Fibroblast of the conjunctiva (primary cell): ENCODE measurements at places on chromosomes 16 and 17.

DNA sequence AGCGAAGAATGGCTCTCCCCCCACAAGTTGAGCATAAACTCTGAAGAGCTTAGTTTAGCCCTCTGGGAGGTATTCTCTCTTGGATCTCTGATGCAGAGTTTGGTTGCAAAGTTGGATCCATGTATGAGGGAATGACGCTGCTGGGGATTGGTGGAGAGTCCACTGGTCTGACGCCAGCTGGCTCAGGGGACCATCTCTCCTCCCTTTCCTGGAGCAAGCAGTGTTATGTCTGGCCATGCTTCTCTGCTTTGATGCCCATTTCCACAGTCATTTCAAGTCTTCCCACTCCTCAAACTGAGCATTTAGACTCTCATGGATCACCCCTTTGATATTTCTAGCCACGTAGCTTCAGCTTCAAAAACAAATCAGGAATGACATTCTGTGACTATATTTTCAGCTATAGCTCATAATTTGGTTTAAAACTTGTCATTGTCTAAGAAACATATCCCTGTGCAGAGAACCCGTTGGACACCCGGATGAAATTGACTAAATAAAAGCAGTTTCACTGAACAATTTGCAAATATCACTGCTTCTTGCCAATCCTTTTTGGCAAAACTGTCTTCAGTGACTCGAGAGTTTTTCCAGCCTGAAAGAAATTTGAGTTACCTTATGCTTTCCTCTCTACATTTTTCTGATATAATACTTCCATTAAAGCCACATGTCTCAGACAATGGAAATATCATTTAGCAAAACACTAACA is 193.4 kb upstream of the CDH11 start:
- peak; percentile 49 for DNase-seq

DNA sequence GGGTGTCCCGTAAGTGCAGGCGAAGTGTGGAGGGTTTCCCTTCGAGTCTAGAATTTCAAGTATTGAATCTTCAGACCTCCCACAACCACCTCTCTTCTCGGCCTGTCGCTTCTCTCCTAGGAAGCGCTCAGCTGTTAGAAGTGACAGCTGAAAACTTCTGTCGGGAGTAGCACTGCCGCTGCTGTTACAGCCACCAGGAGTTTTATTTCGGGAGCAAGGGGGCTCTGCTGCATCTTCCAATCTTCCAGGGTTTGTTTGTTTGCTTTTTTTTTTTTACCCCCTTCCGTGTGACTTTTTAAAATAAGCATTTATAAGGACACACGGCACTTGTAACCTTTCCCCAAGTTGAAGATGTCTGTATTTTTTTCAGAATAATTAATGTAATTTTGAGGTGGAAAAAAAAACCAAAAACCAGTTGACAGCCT is 767 bp downstream of the RPS6KB1 start:
- DNase-seq = no peak

DNA sequence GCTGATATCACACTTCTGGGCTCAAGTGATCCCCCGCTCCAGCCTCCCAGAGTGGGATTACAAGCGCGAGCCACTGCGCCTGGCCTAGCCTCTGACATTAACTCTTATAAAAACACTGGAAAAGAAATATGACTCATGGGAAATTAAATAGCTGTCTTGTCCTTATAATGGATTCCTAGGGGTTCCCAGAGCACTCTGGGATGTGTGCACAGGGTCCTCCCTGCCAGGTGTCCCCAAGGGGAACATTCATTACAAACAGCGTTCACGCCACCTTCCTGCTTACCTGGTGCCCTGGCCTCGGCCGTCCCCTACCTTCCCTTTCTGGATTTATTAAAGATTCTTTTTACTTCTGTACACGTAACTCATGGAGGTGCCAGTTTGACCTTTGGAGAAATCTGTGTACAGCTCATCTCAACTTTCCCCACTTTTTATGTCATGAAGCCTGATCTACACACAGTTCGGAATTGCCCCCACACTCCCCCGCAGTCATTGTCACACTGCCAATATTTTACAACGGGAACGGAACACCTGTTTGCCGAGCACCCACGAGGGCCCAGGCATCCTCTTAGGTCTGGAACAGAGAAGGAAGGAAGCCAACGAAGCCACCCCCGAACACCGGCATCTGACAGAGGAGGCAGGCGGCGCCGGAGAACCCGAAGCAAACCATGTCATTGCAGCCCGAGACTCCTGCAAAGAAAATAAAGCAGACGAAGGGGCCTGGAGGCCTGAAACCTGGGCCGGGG is 39.7 kb upstream of the MEAK7 start:
- no peak for DNase-seq

DNA sequence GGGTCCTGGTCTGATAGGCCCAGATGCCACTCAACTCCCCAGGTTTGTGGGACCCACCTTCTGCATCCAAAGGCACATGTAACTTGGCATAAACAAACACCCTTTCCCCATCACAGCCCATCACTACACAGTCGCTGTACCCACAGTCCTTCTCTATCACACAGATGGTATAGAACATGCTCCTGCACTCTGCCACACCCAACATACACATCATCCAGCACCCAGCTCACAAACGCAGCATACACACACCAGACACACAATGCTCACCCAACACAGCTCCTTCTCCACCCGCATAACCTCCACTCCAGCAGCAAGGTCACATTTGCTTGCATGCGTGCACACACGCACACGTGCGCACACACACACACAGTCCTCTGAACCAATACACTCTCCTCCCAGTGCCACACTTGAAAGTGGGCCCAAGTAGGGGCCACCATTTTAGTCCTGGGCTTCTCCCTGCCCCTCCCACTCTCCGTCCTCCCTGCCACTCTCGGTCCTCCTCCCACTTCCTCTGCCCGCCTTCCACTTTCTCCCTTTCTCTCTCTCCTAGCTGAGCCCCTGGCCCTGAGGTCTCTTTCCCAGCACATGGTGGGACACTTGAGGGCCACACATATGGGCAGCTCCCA is 8.5 kb upstream of the TMEM92 start:
- no peak for DNase-seq

DNA sequence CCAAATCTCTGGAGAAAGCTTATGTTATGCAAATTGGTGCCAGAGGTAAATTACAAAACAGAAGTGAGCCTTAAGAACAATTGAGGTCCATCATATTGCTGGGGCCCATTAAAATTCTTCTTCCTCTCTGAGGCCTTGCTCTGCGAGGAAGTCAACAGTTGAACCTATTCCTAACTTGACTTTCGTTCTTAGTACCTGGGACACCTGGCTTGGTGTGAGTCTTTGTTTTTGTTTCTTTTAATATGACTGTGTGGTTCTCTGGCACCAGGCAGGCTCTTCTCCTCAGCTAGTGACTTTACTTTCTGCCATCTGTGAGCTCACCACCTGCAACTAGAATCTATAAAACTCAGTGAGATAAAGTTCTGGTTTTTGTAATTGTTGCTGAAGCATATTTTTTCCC is 120.4 kb downstream of the CBLN1 start:
- DNase-seq = no peak

- no peak for DNase-seq
Measured at GRCh38 chr17:42456223-42457106, 2.2 kb upstream of the ATP6V0A1 start.

DNA sequence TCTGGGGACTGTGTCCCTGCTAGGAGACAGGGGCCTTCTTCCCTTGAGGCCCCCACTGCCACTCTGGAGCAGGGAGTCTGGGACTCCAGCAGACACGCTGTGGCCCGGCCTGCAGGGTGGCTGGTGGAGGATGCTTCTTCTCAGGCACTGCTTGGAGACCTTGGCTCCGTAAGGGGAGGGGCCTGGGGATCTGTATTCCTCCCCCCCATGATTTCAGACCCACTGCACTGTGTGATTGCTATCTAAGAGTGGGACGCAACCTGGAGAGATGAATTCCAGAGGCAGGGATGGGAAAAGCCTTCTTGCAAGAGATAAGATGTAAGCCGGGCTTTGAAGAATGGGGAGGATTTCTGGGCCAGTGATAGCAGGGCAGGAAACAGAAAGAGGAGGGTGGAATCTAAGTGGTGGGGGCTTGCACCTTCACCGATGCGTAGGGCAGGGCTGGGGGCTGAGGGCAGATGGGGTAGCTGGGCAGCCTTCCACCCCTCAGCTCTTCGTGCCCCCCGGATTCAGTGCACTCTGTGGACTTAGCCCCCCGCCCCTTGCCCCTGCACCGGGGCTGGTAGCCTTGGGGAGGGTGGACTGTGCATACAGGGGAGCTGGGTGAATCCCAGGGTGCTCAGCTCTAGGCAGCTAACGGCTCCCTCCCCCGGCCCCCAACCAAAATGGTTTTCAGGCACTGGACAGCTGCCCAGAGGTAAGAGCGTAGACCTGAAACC is 5.2 kb upstream of the GSE1 start:
- DNase-seq = no peak

DNA sequence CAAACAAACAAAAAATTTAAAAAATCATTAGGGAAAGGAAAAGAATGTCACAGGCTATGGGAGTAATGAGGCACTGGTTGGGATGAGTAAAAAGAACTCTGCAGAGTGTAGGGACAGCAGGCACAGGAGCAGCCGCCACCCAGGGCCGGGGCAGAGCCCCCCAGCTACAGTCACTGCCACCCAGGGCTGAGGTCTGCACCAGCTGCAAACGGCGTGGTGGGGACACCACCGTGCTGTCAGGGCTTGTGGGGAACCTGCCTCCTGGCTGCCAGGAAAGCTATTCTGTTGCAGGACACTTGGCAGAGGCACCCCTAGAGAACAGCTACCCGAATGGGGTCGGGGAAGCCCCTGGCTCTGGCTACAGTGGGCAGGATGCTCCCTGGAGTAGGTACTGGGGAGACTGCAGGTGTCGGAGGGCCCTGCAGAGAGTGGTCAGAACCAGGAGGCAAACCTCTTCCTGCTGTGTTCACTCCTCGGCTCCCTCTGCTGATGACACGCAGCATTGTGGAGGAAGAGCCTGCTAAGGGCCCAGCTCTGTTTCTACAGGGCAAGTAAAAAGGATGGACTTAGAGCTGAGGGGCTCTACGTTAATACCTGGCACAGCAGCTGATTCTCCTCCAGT is 32.3 kb upstream of the CAPN15 start:
- peak; percentile 10 for DNase-seq

GRCh38 chr17:49214676-49215360 is 4.3 kb downstream of the ABI3 start:
- DNase-seq = no peak

GRCh38 chr17:42097691-42098631 is at the start of gene ZNF385C:
TSS of gene ZNF385C (minus strand) at chr17:42098473. CDS start at chr17:42063056, 35,417 bp downstream.
- DNase-seq = no peak

GRCh38 chr17:31072186-31072585 is 22.6 kb upstream of the NF1 start:
- no peak for DNase-seq

DNA sequence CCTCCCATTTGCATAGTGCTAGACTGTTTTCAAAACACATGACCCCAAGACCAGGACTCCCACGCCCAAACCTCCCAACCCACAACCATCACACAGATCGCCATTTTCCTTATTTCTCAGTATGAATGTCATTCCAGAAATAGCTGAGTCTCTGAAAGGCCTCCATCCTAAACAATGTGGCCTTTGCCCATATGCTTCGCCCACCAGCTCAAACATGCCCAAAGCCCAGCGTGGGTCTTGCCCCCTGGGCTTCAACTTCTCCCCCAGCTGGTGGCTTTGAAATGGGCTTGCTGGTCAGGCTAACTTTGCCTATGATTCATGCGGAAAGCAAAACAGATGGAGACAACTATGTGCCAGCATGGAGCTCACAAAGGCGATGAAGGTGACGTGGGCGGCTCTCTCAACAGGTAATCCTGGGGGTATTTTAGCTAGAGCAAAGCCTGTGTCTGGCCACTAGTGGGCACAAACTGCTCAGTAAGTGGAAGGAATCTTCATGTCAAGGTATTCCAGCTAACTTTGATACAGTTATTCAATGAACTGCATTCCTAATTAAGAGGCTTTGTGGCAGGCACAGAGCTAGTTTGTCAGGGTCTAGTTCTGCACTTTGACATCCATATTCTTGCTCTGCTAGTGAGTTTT is 17.1 kb downstream of the PMP22 start:
- no peak for DNase-seq

DNA sequence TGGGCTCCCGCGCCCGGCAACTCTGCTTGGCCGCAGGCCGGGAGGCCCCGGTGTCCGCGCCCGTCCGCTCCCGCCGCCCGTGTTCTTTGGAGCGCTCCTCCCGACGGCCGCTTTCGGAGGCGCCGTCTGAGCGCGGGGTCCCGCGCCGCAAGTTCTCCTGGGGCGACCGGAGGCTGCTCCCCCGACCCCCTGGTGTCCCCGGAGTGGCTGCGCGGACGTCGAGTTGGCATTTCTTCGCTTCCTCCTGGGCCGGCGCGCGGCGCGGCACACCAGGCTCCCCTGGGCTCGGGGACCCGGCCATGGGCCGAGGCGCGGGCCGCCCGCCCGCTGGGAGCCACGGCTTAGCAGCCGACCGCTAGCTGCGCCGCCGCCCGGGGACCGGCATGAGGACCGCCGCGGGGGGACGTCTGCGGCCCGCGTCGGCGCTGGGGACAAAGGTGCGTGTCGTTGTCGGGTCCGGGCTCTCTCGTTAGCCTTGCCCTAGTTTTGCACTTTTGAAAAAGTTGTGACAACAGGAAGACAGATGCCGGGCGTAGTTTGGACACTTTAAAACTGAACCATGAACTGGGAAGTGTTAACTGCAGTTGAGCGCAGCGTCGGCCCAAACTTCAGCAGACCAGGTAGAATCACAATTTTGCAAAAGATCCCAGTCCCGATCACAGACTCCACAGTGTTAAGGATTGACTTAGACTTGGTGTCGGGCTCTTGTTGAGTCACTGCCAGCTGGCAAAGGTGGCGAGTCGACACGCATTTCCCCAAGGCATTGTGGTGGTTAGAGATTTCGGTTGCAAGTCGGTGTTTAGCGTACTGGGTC is 700 bp downstream of the UBN1 start:
- peak; percentile 41 for DNase-seq

DNA sequence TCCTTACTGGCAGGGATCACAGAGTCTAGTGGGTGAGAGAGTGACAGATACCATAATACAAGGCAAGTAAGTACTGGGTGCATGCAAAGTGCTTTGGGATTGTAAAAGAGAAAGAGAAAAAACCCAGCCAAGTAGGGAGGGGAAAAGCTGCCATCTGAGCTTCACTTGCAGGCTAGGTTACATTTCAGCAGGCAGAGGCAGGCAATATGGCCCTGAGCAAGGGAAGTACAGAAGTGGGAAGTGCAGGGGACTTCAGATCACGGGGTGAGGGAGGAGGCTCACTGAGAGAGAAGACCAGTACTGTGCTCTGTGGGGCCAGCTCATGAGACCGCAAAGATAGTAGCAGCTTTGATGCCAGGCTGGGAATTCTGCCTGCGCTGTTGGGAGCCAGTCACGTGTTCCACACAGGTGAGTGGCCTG is 230.6 kb downstream of the MSI2 start:
- DNase-seq = no peak
